Neural progenitor cell (in vitro differentiated cells): ENCODE measurements at places on chromosomes 12 and 14. TPM values are rescaled to one million over a fixed set of nuclear protein-coding genes. Genes with fewer than 3 reads are reported as not detected.

GRCh38 chr14:35808076-35808637 lies 938 bp downstream of the RALGAPA1 start:
- peak; percentile 43 for DNase-seq

- no peak for DNase-seq
These were observed 25.3 kb downstream of the PHLDA1 start for GRCh38 chr12:76006028-76006925.

- DNase-seq = no peak
These were observed 459.8 kb downstream of the BCAT1 start for GRCh38 chr12:24488906-24489619.

DNA sequence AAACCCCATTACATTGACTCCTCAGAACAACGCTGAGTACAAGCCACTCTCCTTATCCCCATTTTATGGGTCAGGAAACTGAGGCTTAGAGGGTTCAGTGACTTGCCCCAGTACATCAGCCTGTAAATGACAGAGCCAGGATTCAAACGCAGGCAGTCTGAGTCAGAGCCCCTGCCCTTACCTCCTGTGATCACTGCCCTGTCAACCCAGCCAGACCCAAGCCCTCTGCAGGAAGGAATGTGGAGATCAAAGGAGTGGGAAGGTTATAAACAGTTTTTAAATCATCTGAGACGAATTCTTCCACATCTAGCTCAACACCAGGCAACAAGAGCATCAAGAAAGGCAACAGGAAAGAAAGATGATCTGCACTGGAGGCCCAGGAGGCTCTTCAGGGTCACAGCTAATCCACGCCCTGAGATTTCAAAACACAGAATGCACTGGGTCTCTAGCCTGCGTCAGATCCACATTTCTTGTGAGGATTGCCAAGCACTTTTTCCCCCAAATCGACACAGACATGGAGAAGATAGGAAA lies 38.5 kb downstream of the SPTB start:
- peak; percentile 59 for DNase-seq

DNA sequence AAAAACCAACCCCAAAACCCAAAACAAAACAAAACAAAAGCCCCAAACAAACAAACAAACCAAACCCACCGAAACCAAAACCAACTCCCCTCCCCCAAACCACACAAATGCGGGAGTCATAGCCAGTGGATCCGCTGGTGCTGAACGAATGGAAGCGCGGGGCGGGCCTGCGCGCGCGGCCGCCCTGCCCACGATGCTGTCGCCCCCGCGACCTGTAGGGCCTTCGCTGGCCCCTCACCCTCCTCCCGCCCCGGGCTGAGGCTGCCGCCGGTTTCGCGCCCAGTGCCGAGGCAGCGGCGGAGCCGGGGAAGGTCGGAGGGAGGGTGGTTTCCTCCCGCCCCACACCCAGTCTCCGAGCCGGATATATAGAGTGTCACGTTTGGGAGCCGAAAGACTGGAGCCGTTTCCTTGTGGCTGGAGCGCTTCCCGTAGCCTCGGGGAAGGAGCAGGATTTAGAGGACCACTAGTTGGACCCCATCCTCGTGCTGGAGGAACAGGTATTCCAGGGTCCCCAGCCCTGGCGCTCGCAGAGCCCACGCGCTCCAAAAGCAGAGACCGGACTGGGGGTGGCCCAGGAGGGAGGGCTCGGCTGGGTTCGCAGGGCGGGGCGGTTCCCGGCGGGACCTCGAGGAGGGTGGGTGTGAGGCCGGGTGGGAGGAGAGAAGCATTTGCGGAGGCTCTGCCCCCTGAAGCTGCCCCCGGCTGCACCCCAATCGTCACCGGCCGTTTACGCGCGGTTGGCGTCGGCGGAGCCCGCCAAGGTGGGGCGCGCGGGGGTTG lies at the start of gene FAR2:
FAR2 (plus strand) TSS at position 368 of the 780 bp plus-strand sequence. CDS start 121,172 bp downstream, outside the sequence.
- DNase-seq = peak; percentile 66

- DNase-seq = no peak
These were observed 49.3 kb upstream of the TSPAN11 start for GRCh38 chr12:30877105-30877875.

DNA sequence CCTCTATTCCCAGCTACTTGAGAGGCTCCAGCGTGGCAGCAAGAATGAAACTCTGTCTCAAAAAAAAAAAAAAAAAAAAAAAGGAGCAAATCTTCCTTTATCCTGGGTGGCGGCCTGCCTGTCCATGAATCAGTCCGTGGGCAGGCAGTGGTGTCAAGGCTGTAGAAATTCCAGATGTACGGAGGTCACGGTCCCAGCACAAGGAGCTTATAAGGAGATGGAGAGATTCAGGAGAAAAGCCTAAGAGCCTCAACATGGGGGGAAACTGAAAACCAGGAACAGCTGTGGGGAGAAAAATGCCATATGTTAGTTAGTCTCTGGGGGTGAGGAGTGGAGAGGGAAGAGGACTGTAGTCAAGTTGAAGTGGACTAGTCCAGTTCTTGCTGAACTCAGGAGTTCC lies 130.5 kb upstream of the CRY1 start:
- no peak for DNase-seq

- DNase-seq = no peak
These were observed 53.8 kb downstream of the VCPKMT start for GRCh38 chr14:50062438-50063085.

GRCh38 chr14:34650786-34651584 lies 21.0 kb upstream of the SNX6 start:
- DNase-seq = no peak

- DNase-seq = peak; percentile 8
These were observed 177.6 kb upstream of the LMNTD1 start for GRCh38 chr12:25730489-25731349.

- DNase-seq = peak; percentile 34
These were observed 505.9 kb downstream of the FLRT2 start for GRCh38 chr14:86035882-86036281.

DNA sequence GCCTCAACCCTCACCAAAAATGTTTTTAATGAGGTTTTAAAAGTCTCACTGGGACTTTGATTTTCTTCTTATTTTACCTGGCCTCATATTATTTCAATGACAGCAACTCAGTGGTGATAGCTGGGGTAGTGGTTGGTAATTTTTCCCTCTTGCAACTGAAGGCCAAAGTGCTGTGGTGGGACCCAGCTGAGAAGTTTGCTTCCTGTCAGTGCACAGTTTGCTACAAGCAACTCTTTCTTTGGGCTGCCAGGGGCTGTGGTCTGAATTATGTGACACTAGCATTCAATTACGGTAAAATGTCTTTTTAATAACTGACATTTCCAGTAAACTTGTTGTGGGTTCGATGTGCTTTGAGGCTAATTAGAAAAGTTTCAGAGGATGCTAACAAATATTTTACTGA lies 65.3 kb downstream of the IFNG start:
- DNase-seq = no peak

IL26 gene
- not detected in 2 replicates for total RNA-seq

ADSS1 gene
- 25.3 and 26.4 TPM in 2 replicates for total RNA-seq

CHMP4A gene
- 35.3 and 37.1 TPM in 2 replicates for total RNA-seq

GPR68 gene
- 0.84 TPM in 1 of 2 replicates, not detected in the other for total RNA-seq

PKP2 gene
- total RNA-seq = 10.6 and 11.1 TPM in 2 replicates

FGF23 gene
- total RNA-seq = 0.58 and 0.90 TPM in 2 replicates
